ENCODE measurements at places on chromosomes 5 and 9. TPM values are rescaled to one million over a fixed set of nuclear protein-coding genes. Genes with fewer than 3 reads are reported as not detected.

GRCh38 chr5:78541086-78541654 is 107.4 kb downstream of the LHFPL2 start:
- no peak for DNase-seq

DNA sequence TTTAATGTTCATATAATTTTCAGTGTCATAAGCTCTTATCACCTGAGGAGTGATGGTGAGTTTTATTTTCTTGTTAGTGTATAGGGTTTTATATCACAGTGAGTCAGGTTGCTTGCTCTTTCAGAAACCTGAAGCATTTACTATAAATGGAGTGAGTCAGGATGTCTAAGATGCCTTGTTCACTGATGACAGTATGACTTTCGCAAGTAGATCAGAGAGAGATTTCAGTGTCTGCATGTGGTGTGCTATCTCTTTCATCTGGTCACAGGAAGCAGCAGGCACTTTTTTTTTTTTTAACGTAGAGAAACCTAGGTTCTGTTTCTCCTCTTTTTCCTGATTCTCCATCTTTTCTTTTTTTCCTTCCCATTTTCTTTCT is 237.1 kb downstream of the DMRTA1 start:
- no peak for DNase-seq

The C5orf58 gene
- polyA plus RNA-seq: not detected

The COL15A1 gene
- polyA plus RNA-seq: 25.6 TPM

The TXNDC8 gene
- polyA plus RNA-seq: not detected
